Activated CD8-positive, alpha-beta T cell treated with anti-CD3 and anti-CD28 coated beads, Interleukin-2, amount 10 ng/mL, durations not matched to agents 7 days and 5 days (primary cell): ENCODE measurements at places on chromosomes 13 and 19.

GRCh38 chr19:49546825-49547565 lies 19.2 kb downstream of the RCN3 start:
- DNase-seq = peak; percentile 84

DNA sequence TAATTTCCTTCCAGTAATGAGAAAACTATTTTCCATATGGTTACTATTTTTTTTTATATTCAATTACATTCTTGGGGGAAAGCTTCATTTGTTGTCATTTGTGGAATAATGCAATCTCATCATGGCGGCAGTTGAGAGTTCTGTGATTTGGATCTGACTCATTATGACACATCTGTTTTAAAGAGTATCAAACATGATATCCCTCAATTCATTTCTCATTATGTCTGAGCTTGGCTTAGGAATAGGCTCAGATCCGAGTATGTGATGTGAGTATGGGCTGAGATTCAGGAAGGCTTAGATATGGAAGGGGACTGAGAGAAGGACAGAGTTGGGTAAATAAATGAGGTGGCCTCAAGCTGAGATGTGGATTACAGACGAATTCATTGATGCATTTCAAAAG lies 64.4 kb downstream of the POSTN start:
- DNase-seq = no peak

DNA sequence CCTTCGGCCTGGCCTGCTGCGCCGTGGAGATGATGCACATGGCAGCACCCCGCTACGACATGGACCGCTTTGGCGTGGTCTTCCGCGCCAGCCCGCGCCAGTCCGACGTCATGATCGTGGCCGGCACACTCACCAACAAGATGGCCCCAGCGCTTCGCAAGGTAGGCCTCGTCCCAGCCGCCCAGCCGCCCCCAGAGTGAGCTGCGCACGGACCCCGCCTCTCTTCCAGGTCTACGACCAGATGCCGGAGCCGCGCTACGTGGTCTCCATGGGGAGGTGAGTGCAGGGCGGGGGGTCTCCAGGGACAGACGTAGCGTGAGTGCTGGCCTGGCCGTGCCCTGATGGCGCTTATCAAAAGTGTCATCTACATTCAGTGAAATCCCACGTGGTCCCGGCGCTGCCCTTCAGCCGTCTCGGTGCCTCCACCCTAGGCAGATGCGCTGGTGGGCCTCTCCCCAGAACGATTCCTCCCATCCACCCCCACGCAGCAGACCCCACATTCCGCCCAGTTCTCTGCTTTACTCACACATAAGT lies 7.2 kb downstream of the NDUFS7 start:
- DNase-seq = no peak

DNA sequence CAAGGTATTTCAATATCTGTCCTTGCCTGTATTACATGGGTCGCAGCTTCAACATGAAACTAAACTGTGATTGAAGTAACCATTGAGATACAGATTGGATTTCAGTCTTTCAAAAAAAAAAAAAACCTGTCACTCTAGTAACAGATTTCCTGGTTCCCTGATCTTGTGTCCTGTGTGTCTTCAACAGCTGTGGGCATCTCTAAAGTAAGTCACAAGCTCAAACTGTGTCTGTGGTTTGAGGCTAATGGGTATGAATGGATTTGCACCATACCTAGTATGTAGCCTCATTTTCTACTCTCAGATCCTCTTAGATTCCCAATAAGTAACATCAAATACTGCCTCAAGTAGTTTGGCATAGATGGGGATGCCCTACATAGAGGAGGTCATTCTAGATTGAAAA lies 300.1 kb downstream of the COG6 start:
- DNase-seq = no peak

DNA sequence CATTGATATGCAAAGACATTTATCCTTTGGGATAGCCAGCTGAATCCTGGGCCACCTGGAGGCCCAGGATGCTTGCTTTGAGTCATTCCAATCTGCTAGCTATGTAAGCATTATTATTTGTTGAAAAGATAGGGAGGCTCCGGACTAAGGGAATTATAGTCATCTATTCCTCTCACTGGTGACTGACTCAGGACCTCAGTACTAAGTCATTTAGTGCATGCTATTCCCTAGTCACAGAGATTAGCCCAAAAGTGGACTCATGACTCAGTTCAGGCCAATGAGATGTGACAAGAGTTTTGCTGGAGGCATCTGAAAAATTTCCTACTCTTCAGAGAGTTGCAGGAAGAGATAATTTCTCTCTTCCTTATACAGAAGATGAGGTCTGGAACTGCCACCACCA lies 67.9 kb upstream of the ITM2B start:
- no peak for DNase-seq

DNA sequence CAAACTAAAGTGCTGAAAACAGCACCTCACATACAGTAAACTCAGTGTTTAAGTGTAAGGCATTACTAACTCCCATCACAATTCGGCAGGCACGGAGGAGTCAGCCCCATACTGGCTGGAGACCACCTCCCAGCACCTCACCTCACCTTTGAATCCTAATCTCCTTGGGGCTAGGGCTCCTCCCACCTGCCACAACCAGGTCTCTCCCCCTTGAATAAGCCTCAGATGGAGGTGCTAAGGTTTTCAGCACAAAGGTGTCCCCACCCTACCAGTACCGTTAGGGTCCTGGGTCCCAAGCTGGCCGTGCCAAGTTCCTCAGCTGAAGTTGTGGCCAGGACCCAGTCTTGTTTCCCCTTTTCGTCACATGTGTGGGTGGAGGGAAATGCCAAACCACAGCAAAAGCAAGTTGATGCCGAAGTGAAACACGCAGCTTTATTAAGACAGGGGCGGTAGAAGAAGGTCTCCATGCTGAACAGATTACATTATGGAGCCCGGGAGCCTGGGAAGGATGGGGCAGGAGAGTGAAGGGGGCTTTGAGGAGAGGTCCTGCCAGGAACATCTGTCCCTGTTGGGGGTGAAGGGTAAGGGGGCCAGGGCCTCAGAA lies at the start of gene IGFLR1:
Gene IGFLR1, minus strand, starts transcription at position 332 of the 604 bp plus-strand sequence. CDS start 1,272 bp downstream, outside the sequence.
- DNase-seq = peak; percentile 80

- peak; percentile 76 for DNase-seq
Observed at GRCh38 chr13:51534041-51534817, 50.0 kb upstream of the WDFY2 start.

DNA sequence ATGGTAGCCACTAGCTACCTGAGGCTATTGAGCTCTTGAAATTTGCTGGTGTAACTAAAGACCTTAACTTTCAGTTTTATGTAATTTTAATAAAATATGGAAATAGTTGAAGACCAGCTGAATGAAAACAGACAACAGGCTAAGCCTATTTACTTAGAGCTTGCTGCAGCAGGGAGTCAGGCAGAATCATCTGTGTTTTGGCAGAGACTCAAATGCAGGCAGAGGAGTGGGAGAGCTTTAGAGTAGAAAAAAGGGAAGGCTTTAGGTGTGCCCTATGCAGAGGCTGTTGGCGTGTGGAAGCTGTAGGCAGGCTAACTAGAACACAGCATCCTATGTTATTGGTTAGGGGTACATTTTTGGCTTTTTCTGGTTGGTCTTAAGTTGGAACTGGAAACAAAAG lies 304.9 kb upstream of the NBEA start:
- no peak for DNase-seq

GRCh38 chr13:93709506-93710244 lies 483.1 kb downstream of the GPC6 start:
- DNase-seq = no peak

GRCh38 chr13:29270271-29270985 lies 325.1 kb downstream of the SLC7A1 start:
- DNase-seq = no peak

DNA sequence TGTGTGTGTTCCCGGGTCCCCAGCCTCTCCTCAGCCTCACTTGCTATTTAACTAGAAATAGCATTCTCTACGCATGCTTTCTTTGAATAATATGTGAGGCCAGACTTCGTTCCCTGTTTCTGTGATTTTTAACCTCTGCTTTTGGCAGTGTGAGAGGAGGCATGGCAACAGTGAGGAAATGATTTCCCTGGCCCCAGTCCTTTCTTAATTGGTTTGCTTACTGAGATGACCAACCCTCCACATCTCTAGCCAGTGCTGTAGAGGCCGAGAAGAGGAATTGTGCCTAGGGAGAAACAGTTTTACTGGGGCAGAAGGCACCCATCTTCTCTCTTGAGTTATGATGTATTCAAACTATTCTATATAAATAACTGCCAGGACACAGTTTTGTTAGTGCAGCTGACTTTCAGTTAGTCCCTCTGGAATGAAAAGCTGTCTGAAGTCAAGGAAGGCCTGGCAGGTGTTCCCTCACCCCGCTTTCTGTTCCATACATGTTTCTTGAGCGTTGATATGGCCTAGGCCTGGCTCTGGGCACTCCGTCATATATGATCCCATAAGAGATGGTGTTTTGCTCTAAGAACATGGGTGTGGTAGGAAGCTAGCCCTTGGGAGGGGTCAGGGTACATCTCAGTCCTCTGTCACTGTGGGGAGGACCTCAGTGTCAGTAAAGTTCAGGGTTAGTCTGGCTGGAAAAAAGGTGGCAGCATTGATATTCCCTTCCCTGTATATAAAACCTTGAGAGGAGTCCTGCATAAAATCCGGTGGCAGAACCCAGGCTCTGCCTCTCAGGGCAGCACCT lies 73.7 kb upstream of the NPAS1 start:
- no peak for DNase-seq

- DNase-seq = no peak
Observed at GRCh38 chr13:96172066-96172465, 82.2 kb downstream of the HS6ST3 start.

DNA sequence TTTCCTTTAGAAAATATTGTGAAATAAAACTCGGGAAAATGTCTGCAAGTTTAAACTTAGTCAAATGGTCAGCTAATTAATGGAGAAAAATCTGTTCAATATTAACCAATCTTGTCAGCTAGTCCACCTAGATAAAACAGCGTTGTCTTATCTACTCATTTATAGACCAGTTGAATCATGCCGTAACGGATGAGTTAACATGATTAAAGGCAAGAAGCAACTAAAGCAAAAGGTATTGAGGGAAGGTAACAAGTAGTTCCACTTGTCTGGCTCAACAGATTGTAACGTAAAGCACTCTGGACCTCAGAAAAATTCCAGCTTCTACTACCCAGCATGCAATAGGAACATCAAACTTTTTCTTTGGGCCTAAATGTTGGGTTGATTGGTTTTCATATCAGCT lies 958.2 kb downstream of the DIAPH3 start:
- DNase-seq = no peak

DNA sequence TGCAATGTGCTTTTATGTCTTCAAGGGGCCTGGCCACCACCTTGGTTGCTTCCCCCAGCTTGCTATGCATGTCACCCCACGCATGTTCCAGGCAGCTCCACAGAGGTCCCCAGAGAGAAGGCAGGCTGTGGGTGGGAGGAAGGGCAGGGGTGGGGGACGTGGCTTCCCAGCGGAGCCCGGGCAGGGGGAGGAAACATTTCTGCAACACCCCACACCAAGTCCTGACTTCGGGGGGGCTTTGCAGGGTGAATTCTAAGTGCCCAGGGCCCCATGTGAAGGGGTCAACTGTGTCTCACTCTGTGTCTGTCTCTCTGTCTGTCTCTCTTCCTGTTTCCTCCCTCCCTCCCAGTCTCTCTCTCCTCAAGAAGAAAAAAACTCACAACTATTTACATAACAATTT lies 39.6 kb downstream of the LTBP4 start:
- no peak for DNase-seq

- no peak for DNase-seq
Observed at GRCh38 chr19:13978351-13979243, 26.3 kb downstream of the DCAF15 start.

- DNase-seq = no peak
Observed at GRCh38 chr19:7417671-7418324, 69.1 kb downstream of the ARHGEF18 start.

- no peak for DNase-seq
Observed at GRCh38 chr13:105406551-105406950, 1128.9 kb downstream of the EFNB2 start.

- no peak for DNase-seq
Observed at GRCh38 chr13:67283637-67284036, 53.5 kb upstream of the PCDH9 start.

GRCh38 chr13:110306340-110306959 lies 507 bp downstream of the COL4A1 start:
- no peak for DNase-seq

- DNase-seq = no peak
Observed at GRCh38 chr13:107139006-107139405, 571.1 kb upstream of the ARGLU1 start.

GRCh38 chr19:40614622-40615411 lies 13.6 kb downstream of the LTBP4 start:
- peak; percentile 82 for DNase-seq

DNA sequence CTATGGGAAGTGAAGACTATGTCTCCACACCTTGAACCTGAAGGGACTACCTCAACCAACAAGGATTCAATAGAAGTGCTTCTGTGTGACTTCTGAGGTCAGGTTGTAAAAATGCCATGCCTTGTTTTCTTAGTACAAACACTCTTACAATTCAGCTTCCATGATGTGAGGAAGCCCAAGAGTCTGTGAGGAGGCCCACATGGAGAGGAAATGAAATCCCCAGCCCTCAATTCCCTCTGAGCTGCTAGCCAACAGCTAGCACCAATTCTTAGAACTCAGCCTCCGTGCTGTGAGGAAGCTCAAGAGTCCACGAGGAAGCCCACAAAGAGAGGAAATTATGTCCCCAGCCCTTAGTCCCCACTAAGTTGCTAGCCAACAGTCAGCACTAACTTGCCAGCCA lies 12.6 kb upstream of the LMTK3 start:
- no peak for DNase-seq

GRCh38 chr13:51645154-51645650 lies 60.9 kb downstream of the WDFY2 start:
- no peak for DNase-seq

DNA sequence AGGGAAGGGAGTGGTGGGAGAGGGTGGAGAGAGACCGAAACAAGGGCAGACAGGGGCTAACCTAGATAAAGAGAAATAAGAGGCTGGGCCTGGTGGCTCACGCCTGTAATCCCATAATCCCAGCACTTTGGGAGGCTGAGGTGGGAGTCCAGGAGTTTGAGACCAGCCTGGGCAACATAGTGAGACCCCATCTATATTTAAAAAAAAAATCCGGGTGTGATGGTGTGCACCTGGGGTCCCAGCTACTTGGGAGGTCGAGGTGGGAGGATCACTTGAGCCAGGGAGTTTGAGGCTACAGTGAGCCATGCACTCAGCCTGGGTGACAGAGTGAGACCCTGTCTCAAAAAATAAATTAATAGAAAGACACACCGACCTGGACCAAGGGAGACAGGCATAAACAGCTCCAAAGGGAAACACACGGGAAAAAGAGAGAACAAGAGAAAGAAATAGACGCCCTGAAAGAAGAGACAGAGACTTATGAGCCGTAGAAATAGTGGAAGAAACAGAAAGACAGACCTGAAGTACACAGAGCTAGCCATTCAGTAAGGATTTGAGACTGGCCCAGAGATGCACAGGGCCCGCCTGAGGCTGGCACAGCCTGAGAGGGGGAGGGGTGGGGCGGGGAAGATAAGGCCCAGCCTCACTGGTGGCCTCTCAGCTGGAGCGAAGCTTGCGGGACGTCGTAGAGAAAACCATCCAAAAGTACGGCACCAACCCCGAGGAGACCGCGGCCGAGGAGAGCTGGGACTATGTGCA lies 2.2 kb downstream of the CD37 start:
- no peak for DNase-seq
